ENCODE measurements at places on chromosomes 5 and 9.

GRCh38 chr5:171454549-171454948 lies 35.1 kb downstream of the FGF18 start:
- no peak for DNase-seq

GRCh38 chr9:89358376-89358916 lies 40.1 kb downstream of the SECISBP2 start:
- DNase-seq, result no peak

DNA sequence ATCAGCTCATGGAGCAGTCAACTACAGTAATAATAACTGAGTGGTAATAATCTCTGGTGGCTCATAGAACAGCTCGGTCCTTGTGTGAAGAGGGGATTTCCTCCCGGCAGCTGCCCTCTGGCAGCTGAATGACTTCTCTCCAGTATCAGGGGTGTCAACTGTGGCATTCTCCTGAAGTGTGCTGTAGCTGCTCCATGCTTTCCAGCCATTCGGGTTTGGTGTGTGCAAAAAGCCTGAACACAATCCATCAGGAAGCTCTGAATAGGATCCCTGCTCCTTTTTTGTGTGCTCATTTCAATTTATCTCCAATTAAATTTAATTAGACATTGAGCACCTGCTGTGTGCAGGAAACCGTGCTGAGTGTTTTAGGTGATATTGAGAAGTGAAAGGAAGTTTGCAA lies 59.8 kb upstream of the BARX1 start:
- DNase-seq, result no peak

DNA sequence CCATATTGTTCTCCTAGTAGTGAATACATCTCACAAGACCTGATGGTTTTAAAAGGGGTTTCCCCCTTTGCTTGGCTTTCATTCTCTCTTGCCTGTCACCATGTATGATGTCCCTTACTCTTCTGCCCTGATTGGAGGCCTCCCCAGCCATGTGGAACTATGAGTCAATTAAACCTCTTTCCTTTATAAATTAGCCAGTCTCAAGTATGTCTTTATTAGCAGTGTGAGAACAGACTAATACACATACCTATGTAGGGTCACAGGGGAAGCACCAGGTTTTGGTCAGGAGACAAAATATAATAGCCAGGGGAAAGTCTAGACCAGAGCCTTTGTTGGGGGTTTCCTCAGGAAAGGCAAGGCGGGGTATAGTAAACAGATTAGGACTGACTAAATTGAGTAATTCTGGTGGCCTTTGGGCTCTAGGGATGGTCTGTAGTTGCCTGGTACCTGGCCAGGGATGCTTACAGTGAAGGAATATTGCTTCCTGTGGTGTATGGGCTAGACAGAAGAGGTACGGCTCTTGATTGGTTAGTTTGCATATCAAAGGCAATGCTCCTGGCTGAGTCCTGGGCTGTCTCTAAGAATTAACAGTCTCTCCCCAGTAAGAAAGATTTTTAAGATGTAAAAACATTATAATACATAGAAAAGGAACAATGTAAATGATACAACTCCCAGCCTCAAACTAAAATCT lies 254.5 kb downstream of the ELAVL2 start:
- DNase-seq, result no peak

GRCh38 chr5:12013351-12013750 lies 109.1 kb upstream of the CTNND2 start:
- no peak for DNase-seq

DNA sequence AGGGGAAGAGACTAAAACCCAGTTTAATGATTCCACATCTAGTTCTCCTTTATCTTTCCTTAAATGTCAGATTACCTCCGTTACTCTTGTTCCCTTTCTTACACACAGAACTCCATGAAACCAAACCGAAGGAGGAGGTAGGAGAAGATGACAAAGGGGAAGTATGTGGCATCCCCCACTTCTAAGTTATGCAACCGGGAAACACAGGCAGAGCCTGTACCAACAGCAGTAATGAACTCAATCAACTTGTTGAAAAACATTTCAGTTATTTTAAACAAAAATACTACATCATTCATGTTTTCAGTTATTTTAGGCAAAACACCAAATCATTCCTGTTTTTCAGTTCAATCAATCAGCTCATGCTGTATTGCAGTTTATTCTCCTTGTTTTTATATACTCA lies 101.8 kb downstream of the PCSK1 start:
- DNase-seq, result no peak
